Stimulated activated CD4-positive, alpha-beta T cell treated with anti-CD3 and anti-CD28 coated beads, Interleukin-15, amount 100 ng/mL, for 48 hours (primary cell): ENCODE measurements at places on chromosomes 6 and 20.

DNA sequence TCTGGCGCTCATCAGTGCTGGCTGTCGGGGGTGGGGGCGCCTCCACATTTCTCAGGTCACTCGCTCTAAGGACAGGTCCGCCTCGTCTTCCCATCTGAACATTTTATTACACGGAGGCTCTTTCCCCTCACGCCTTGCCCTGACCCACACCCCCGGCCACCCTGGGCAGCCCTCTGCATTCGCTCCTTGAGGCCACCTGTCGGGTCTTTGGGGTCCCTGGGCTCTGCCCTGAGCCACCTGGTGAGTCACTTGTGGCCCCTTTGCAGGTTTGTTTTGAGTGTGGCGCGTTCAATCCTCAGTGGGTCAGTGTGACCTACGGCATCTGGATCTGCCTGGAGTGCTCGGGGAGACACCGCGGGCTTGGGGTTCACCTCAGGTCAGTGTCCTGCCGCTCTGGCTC lies 3.2 kb downstream of the ARFGAP1 start:
- DNase-seq, result no peak

DNA sequence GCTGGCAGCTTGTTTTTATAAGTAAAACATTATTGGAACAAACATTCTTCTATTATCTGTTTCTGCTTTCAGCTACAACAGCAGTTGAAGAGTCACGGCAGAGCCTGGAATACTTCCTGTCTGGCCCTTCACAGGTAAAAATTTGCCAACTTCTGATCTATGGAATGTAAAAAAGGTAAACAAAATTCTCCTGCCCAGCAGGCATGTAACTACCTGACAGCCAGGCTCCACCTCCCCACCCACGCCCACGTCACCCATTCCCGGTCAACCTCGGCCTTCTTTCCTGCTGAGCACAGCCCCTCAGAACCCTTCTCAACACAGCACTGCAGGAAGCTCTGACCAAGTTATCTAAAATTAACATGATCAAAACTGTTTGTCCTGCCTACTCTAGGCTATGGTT lies 166.0 kb downstream of the DLL1 start:
- no peak for DNase-seq

DNA sequence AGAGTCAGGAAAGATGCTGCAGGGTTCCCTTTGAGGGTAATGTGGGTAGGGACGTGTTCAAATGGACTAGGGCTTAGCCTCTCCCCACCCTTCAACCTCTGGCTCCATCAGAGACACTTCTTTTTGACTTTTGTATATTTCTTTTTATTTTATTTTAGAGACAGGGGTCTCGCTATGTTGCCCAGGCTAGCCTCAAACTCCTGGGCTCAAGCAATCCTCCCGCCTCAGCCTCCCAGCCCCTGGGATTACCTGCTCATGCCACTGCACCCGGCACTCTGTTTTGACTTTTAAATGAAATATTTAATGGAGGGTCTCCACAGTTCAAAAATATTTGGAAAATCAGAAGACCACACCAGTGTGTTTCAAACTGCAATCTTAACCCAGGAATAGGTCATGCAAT lies 8.6 kb downstream of the HNF4A start:
- DNase-seq, result no peak

DNA sequence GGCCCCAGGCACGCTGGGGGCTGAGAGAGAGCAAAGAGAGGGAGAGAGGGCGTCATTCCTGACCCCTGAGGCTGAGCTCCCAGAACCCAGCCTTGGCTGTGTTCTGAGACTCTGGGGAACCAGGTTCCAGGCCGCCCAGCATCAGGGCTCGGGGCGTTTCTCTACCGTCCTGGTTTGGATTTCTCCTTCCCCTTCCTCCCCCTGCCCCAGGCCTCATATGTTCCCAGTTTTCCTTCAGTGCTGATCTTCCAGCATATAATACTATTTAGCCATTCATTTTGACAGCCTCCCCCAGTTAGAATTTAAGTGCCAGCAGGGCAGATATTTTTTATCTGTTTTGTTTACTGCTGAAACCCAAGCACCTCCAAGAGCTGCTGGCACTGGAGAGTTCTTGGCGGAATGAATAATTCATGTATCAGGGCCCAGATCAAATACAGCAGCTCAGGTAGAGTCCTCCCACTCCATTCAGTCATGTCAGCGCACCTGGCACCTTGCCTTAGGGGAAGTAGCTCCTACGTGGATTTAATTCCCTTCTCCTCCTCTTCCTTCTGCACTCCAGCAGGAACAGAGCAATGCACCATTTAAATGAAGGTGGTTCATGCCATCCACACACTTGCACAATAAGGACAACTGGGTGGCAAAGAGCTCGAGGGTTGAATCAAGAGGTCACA lies 23.4 kb upstream of the FRMD1 start:
- no peak for DNase-seq

GRCh38 chr6:20712011-20712410 lies 177.8 kb downstream of the CDKAL1 start:
- no peak for DNase-seq

GRCh38 chr20:13342469-13343242 lies 121.6 kb downstream of the ISM1 start:
- DNase-seq, result no peak

GRCh38 chr6:45658958-45659357 lies 281.2 kb upstream of the SUPT3H start:
- DNase-seq, result no peak

GRCh38 chr20:37902504-37903313 lies at the start of gene VSTM2L:
Gene VSTM2L, plus strand, starts transcription at chr20:37903127. Its CDS starts 224 bp downstream, at chr20:37903351.
- DNase-seq, result no peak

DNA sequence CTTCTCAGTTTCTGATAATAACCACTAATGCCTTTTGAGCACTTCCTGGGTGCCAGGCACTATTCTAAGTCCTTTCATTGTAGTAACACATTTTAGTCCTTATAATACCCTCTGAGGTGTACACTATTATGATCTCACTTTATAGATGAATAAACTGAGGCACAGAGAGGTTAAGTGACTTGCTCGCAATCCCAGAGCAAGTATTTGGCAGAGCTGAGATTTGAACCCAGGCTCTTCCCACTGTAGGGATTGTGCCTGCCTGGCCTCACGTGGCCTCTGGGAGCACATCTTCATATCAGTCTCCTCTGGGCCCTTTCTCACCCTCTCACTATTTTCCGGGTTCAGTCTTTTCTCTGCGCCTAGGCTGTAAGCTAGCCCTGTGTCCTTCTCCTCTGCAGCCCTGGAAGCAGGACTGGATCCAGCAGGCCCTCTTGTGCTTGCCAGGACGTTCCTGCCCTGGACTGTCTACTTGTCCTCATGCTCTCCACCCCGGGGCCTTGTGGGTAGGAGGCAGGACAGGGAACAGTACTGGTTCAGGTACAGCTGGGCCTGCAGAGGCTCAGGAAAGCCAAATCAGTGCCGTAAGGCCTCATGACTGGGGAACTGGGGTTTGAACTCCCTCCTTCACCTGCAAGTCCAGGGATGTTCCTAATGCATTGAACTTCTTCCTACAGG lies 139.6 kb downstream of the VEGFA start:
- DNase-seq, result no peak

DNA sequence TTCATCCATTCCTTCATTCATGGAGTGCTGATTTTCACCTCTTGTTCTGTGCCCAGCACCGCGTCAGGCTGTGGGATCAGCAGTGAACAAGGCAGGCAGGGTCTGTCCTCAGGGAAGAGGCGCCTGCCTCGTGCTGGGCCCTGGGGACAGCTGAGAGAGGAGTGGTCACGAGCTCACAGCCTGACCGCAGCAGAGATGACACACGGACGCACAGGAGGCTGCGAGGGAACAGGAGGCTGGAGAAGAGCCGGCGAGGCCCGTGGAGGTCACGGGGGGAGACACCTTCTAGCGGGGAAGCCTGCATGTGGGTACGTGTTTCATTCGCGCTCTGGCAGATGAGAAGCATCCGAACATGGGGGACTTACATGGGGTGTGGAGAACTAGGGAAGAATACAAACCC lies 27.5 kb downstream of the PXDC1 start:
- no peak for DNase-seq

- peak; percentile 42 for DNase-seq
These were observed 85.5 kb downstream of the ARID1B start for GRCh38 chr6:156862711-156863110.

DNA sequence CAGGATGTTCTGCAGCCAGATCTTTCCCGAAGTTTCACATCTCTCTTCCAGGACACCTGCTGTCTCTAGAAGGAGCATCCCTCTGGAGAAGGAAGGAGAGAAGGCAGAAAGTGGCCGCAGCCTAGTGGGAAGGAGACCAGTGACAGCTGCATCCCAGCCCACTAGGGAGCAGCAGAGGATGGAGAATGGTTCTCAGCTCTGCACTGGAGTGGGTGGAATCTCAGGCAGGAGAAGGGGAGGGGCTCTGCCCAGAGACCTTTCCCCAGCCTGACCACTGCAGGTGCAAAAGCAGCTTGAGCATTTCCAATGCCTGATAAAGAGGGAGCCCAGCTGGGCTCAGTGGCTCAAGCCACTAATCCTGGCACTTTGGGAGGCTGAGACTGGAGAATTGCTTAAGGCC lies 32.3 kb downstream of the NCR2 start:
- no peak for DNase-seq

- DNase-seq, result no peak
These were observed 38.8 kb downstream of the PLN start for GRCh38 chr6:118586746-118587485.

GRCh38 chr6:6751619-6752023 lies 163.1 kb downstream of the LY86 start:
- DNase-seq, result peak; percentile 27

GRCh38 chr6:51120016-51120415 lies 301.3 kb downstream of the TFAP2B start:
- no peak for DNase-seq

- DNase-seq, result no peak
These were observed 16.6 kb downstream of the KDM1B start for GRCh38 chr6:18171871-18172270.

DNA sequence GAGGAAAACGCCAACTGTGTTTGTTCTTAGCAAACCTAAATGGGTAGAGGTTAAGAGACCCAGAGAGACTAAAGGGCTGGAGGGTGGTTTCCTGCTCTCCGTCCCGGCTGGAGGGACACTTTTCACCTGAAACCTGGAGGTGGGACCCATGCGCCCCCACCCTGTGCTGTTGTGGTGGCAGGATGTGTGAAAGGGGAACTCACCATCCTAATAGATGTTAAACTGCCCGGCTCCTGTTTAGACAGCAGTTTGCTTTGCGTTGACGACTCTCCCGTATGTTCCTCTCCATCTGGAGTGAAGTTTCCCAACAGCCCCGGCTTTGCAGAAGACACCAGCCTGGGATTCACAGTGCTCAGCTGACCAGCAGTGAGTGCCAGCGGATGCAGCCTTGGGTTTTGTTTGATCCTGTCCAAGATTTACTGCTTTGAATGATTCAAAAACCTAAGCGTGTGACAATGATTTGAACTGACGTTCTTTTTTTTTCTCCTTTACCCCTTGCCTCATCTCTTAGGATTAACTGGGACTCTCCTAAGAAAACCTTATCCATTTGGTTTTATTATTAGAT lies 66.0 kb downstream of the CDH4 start:
- no peak for DNase-seq

- DNase-seq, result no peak
These were observed 184.8 kb downstream of the GRIK2 start for GRCh38 chr6:101578306-101578705.

- DNase-seq, result no peak
These were observed 36.2 kb upstream of the ZMYND8 start for GRCh38 chr20:47392721-47393073.

GRCh38 chr20:24034820-24035219 lies 46.2 kb upstream of the GGTLC1 start:
- no peak for DNase-seq

- no peak for DNase-seq
These were observed 229.5 kb upstream of the FOXQ1 start for GRCh38 chr6:1082285-1082935.
